ENCODE measurements at places on chromosomes 3 and 15.

DNA sequence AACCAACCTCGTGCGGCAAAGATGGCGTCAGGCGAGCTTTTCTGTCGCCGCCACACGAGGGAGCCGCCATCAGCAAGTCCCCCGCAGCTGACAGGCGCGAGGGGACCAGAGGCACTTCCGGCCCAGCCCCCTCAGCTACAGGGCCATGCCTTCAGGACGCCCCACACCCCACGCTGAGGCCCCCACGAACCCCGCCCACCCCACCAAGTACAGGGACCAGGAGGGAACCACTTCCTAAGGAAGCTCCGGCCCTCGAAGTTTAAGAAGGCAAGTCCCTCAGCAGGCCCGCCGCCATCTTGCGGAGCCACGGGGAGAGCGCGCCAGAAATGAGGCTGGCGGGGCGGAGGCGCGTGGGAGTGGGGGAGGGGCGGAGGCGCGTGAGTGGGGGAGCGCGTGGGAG, 790 bp downstream of the DAZL start:
- DNase-seq, result no peak

GRCh38 chr15:60722328-60723112, 243.6 kb upstream of the ICE2 start:
- DNase-seq, result no peak

DNA sequence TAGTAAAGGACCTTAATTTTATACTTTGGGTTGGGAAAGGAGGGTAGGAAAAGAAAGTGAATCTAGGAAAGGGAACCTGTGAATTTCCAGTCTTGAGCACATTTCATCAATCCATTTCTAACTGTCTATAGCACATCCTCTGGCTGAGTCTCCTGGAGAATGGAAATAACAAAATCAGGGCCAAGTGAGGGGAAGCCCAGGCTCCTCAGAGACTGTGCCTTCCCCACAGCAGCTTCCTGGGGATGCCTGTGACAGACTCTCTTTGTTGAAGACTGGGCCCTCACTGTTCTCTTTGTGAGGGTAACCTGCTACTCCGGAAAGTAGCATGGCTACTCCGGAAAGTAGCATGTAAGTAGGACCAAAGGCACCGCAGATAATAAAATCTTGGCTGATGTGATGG, 22.6 kb upstream of the CSPG5 start:
- no peak for DNase-seq

DNA sequence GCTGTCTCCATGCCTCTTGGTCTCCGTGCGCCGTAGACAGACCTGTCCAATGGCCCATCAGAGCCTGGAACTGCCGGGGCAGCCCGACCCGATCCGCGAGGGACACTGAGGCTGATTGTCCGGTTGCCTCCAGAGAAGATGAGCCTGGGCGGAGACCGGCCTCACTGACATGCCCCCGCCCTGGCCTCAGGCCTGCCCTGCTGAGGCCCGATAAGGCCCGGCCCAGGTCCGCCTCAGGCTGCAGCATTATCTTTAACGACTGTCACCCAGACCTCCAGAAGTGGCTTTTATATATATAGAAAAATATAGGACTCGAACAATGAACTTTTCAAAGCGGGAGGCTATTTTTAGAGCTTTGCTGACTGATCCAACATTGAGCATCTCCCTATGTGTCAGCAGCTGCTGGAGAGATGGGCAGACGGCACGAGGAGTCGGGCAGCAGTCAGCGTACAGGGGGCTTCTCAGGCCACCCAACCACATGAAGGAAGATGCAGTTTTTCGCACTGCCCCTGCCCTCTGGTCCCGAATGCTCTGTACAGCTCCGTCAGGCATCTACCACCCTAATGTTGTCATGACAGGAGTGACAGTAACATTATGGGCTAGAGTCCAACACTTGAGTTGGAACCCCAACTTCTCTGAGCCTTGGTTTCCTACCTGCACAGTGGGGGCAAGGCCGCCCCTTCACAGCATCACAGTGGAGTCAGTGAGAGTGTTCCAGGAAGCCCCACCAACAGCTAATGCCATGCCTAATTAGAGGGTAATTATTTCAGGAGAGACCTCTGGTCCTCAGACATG, 112.0 kb upstream of the RPL32 start:
- DNase-seq, result no peak

DNA sequence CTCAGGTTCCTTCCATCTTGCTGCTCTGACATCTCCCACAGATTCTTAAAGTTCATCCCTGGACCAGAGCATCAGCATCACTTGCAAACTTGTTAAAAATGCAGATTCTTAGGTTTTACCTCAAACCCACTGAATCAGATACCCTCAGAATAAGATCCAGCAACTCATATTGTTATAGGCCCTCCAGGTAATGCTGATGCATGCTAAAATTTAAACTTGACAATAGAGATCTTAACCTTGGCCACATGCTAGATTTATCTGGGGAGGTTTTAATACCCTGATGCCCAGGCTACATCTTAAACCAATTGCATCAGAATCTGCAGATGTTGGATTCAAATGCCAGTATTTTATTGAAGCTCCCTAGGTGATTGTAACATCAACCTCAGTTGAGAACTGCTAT, 256.9 kb downstream of the RYR3 start:
- no peak for DNase-seq

GRCh38 chr3:125556314-125556713, 36.3 kb upstream of the SNX4 start:
- no peak for DNase-seq

- no peak for DNase-seq
These were observed 486.7 kb downstream of the ROBO2 start for GRCh38 chr3:77526573-77527113.

- no peak for DNase-seq
These were observed 9.1 kb upstream of the TIPARP start for GRCh38 chr3:156665291-156665690.

- DNase-seq, result no peak
These were observed 249.3 kb upstream of the FEZF2 start for GRCh38 chr3:62622553-62623174.

DNA sequence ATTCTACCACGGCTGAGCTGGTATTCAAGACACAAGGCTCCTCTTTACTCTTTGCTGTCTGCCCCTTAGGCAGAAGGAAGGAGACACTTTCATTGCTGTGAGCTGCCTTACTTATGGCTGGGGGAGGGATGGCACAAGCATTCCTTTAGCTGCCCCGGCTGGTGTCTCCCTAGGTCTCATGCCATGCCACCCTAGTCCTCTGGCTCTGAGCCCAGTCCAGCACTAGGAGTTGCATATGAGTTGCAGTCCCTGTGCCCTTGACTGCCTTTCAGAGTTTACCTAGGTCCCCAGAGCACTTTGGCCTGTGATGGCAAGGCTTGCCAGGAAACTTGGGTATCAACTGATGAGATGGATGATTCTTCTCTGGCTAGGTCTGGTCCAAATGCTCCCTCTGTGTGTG, 296.4 kb downstream of the RBMS3 start:
- DNase-seq, result no peak

DNA sequence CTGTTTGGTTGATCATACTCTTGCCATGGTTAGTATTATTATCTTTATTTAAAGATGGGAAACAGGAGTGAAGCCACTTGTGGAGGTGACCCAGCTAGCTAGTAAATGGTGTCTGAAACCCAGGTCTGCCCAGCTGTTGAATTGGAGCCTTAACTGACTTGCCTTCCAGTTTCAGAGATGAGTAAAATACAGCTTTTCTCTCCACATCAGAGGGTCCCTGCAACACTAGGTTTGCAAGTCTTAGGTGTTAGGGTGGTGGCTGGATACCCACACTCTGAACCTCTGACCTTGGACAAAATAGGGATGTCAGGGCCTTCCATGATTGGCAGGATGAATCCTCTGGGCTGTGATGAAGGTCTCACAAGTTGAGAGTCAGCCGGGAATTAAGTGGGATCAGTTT, 4.1 kb downstream of the FLNB start:
- DNase-seq, result no peak

DNA sequence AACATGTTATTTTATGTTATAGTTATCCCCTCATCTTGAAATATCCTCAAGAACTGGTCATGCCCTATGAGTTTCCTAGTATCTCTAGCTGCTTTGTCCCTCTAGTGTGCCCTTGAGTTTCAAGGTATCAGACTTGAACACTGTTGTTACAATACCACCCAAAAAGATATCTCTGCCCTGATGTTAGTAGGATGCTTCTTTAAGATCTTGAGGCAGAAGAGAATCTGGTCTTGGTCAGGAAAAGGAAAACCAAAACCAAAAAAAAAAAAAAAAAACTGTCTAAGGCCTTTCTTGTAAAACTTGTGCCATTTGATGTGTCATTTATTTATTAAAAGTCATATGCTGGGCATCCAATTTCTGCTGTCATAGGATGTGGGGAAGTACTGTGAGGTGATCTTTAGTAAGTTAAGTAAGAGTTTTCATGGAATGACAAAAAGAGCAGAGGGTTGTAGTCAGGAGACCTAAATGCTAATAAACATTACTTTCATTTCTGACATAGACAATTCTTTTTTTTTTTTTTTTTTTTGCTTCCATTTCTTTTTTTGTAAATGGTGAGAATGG, 229.7 kb downstream of the NECTIN3 start:
- DNase-seq, result no peak

GRCh38 chr3:78848392-78849288, 919.2 kb downstream of the ROBO1 start:
- DNase-seq, result no peak

DNA sequence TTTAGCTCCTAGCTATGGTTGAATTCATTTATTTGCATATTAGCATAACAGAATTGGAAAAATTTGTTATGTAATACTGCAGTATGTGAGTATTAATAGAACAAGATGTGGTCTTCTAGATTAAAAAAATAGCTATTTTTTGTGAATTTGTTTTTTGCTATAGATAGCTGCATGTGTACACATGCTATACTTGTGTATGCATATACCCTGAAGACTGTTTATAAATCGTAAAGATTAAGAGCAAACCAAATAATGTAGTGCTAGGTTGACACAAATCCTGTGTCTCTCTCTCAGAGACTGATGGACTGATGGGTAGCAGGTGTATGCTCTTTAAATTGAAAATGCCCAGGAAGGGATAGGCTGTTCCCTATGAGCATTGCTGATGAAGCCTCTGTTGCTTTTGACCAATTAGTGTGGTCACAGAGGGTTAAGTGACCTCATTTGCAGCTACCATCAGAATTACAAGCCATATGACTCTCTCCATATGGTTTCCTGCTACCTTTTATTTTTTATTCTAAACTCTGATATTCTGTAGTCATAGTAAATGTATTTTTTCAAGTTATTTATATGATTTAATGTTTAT, 9.0 kb downstream of the PLCL2 start:
- DNase-seq, result no peak

DNA sequence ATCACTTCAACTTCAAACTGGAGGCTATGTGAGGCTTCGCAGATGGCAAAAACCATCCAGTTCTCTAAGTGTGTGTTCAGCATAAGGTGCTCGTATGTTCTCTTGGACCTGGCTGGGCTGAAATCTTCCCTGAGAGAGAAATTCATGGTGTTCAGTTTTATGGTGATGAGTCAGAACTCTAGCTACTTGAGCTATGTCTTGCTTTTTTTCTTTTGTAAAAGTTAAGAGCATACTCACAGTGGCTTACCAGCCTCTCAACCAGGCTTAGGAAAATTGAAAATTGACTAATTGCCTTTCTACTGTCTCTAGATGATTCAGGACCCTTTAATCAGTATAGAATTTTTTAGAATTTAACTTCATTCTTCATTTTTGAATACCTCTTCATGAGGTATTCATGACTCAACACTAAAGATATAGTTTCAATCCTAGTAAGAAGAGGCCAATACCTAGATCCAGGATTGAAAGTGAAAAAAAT, 617.5 kb downstream of the TBL1XR1 start:
- DNase-seq, result no peak

Measured in activated CD4-positive, alpha-beta T cell treated with anti-CD3 and anti-CD28 coated beads, Interleukin-2, amount 50 U/mL, for 1 hour (primary cell).